ENCODE measurements at places on chromosomes 1 and 21.
A peak's percentile ranks its signal among the peaks of the same experiment; 100 is the strongest.

GRCh38 chr1:36988321-36988720 is 46.0 kb downstream of the GRIK3 start:
- no peak for DNase-seq

- DNase-seq, result peak; percentile 73
These were observed 1.2 kb downstream of the AGPAT3 start for GRCh38 chr21:43866260-43866629.

DNA sequence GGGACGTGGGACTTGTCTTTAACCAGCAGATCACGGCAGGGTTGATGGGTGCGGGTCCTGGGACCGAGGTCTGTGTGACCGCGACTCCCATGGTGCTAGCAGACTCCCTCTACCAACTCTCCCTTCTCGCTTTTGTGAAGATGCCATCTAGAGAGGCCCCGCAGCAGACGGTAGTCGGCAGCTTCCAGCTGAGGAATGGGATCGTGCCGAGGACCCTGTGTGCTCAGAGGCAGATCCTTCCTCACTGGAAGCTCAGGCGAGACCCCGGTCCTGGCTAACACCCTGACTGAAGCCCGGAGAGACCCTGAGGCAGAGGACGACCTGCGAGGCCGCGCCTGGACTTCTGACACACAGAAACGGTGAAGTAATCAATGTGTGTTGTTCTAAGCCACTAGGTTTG is 12.5 kb upstream of the SPATC1L start:
- no peak for DNase-seq

- DNase-seq, result no peak
These were observed 10.9 kb downstream of the OR14I1 start for GRCh38 chr1:248691567-248692155.

DNA sequence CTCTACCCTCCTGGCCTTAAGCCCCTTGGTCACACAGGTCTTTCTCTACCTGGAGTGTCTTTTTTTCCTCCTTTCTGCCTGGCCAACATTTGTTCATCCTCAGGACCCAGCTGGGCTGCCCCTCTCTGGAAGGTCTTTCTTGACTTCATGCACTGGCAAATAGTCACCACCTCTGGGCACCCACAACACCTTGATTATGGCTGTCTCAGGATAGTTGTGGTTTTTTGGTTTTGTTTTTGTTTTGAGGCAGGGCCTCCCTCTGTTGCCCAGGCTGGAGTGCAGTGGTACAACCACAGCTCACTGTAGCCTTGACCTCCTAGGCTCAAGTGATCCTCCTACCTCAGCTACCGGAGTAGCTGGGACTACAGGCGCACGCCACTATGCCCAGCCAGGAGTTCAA is 10.8 kb downstream of the RPS6KA1 start:
- DNase-seq, result peak; percentile 60

Measured in activated CD4-positive, alpha-beta T cell treated with anti-CD3 and anti-CD28 coated beads, Interleukin-2, amount 50 U/mL, for 16 hours (primary cell).